T-helper 9 cell (primary cell): ENCODE measurements at places on chromosomes 3 and 15.
A peak's percentile ranks its signal among the peaks of the same experiment; 100 is the strongest.

- no peak for DNase-seq
Measured at GRCh38 chr3:38260474-38260873, 5.1 kb upstream of the SLC22A13 start.

DNA sequence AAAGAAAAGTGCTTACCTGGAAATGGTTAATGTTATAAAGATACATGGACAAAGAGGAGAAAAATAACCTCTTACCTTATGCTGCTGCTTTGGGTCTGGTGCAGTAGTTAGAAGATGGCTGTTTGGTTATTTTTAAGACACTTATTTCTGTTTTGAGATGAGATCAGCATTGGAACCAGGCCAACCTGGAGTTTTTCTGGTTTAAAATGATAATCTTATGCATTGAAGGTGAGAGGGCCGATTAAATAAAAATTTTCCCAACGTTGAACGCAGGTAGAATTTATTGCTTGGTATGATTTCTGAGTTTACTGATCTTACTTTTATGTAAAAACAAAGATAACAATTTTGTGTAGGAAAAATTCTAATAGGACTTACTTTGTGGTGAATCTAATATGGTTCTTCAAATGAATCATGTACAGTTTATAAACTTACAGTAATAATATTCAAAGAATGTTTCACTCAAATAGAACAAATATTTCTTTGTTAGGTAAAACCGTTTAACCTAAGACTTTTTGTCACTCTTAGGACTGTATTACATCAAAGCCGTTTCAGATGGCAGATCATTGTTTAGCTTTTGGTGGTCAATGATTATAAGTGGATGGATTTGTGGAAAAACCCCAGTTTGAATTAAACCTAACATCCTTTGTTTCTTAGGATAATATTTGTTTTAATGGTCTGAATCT is 14.9 kb downstream of the UBE2E2 start:
- DNase-seq, result no peak

GRCh38 chr3:52773361-52774065 is 2.8 kb upstream of the NEK4 start:
- no peak for DNase-seq

GRCh38 chr15:28876845-28877185 is 9.0 kb upstream of the APBA2 start:
- DNase-seq, result no peak

DNA sequence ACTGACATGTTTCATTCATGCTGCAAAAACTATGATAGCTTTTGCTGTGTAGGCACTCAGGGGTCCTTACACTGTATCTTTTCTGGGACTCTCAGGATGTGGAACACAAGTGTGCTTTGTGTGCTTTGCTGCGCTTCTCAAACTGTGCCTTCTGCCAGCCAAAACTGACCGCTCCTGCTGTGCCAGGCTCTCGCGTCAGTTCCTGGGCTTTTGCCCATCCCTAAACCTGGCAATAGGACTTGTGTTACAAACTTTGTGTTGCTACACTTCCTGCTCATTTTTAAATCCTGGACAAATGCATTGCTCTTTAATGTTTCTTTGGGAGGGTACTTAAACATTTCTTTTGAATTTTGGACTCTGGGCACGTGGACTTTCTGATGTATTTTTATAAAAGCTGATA is 60.3 kb downstream of the DIPK2A start:
- no peak for DNase-seq

DNA sequence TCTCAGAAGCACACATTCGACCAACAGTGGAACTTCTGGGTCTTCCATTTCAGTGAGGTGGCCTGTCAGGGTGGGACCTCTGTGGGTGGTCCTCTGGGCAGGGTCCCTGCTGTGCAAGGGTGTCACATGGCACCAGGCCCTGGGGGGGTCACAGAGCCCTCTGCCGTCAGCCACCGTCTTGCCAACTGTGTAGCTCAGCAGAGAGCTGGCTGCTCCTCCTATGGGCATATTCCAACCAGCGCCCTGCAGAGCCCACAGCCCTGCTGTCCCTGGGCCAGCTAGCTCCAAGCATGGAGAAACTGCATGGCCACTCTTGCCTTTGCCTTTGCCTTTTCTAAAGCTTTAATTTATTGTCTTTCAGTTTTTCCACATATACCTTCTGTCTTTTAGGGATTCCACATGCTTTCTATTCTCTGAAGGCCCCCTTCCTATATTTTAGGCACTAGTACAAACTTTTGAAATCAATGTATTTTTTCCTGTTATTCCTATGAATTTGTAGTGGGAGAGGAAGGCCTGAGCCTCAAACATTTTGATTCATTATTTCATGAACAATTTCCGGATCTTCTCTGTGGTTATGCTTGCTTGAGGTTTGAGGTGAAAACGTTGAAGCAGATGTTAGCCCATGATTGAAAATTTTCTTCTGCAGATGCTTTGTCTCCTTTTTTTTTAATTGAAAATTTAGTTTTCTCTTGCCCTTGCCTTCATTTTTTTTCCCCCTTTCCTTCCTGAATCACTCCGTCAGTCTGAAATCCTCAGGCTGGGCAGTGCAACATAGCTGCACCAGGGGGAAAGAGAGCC is 11.7 kb downstream of the IQCF1 start:
- no peak for DNase-seq

DNA sequence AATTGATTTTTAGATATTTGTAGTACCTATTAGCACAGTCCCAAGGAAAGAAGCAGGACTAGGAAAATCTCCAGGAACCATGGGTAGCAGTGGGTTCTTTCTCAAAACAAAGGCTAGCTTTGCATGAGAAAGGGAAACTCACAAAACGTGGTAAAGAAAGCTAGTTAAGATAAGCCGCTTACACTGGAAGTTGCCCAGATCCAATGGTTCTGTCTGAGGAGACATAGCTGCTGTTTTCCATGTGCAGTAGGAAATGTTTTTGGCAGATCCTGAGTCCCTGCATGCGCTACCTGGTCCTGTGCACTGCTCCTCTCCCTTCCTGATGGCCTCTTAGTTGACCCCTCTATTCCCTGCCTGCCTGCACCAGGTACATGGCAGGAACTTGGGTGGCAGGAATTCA is 60.4 kb downstream of the TFG start:
- no peak for DNase-seq

DNA sequence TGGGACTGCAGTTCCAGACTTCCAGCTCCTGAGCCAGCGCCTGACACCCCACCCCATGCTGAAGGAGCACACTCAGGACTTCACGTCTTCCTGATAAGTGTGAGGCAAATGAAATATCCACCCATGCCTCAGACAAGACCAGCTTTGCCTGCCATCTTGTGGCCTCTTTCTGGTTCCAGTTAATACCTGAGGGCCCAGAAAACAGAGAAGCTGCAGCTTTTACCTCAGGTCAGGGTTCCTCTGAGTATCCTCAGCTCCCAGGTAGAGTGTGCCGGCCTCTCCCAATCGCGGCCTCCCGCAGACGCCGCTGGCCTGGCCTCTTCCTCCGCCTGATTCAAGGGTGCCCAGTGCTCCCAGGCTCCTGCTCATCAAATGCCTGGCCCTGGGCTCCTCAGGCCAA is 5.1 kb upstream of the KLHL6 start:
- DNase-seq, result no peak

GRCh38 chr3:23108451-23109057 is 94.6 kb upstream of the UBE2E2 start:
- no peak for DNase-seq

DNA sequence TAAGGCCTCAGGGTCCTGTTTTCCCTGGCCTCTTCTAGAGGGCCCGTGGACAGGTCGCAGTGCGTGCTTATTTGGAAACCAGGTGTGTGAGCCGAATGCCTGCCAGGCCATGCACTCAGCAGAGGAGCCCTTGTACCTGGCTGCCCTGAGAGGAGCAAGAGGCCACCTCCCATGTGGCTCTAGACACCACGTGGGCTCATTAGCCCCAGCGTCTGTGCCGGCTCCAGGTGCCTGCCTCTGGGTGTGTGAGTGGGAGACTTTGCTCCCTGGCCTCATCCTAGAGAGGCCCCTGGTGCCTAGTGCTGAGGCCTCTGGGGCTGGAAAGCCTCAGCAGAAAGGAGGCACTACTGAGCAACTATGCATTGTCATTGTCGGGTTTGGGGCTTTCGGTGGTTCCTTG is 50.4 kb downstream of the KLF13 start:
- DNase-seq, result no peak

GRCh38 chr15:68354923-68355322 is 77.0 kb downstream of the ITGA11 start:
- no peak for DNase-seq

DNA sequence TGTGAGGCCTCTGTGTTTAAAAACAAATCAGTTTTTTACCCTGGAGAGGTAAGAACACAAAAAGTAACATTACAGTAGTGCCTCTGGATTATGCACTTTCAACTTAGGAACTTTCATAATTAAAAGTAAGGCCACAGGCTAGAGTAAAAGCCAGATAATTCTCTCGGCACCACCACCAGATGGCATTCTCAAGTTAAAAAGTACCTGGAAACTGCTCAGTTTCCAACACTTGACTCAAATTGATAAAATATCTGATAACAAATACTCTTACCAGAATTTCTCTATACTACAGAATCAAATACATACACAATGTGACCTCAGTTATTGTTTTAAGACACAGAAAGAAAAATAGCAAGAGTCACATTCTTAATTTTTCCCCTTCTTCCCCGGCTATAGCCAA is 19.9 kb downstream of the SPICE1 start:
- DNase-seq, result peak; percentile 14

- no peak for DNase-seq
Measured at GRCh38 chr3:122057671-122058070, 2.5 kb downstream of the CD86 start.

DNA sequence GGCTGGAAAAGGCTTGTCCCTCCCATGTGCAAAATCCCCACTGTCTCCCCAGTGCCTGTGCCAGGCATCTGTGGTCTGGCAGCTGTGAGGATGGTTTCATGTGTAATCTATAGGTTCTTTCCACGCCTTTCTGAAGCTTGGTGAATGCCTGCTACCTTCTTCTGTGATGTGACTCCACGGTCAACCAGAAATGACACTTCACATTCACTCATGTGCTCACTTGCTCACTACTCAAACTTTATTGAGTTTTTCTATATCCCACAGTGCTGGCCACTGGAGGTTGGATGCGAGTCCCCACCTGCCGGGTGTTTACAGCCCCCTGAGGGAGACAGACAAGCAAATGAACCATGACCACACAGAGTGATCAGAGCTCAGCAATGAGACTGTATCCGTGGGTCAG is 27.9 kb upstream of the TLE3 start:
- no peak for DNase-seq

GRCh38 chr3:180466401-180467011 is 135.5 kb upstream of the TTC14 start:
- no peak for DNase-seq

GRCh38 chr3:124401843-124402242 is 328.4 kb upstream of the UMPS start:
- DNase-seq, result no peak

DNA sequence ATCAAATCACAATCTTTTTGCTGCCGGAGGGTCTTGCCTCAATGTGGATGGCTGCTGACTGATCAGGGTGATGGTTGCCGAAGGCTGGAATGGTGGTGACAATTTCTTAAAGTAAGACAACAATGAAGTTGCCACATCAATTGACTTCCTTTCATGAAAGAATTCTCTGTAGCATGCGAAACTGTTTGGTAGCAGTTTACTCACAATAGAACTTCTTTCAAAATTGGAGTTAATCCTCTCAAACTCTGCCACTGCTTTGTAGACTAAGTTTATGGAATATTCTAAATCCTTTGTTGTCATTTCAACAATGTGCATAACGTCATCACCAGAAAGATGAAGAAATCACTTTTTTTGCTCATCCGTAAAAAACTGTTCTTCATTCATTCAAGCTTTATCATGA is 65.8 kb downstream of the B3GNT5 start:
- no peak for DNase-seq

DNA sequence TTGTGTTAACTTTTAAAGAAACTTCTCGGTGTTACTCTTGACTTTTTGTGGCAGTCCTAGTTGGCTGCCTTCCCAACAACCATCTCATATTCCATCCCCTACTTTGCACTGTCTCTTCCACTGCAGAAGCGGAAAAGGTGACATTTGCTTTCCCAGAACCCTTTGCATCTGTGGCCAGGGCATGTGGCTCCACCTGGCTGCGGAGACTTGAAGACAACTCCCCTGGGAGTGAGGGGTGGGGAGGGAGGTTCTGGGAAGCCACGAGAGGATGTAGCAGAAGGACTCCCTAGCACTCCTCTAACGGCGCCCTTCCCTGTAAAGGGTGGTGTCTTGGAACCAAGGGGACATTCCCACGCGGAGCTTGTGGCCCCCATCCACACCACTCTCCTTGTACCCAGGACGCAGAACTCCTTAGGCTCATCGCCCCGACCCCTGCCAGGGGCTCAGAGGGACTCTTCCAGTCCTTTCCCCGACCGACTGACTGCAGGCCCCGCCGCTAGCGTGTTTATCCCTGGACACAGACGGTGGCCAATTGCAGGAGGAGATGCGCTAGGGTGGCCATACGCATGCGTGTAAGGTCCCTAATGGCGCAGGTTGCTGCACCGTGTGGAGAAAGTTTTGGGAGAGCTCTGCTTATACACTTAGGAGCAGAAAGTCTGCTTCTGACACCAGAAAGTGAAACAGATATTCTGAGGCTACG is 33.2 kb upstream of the SECISBP2L start:
- no peak for DNase-seq

DNA sequence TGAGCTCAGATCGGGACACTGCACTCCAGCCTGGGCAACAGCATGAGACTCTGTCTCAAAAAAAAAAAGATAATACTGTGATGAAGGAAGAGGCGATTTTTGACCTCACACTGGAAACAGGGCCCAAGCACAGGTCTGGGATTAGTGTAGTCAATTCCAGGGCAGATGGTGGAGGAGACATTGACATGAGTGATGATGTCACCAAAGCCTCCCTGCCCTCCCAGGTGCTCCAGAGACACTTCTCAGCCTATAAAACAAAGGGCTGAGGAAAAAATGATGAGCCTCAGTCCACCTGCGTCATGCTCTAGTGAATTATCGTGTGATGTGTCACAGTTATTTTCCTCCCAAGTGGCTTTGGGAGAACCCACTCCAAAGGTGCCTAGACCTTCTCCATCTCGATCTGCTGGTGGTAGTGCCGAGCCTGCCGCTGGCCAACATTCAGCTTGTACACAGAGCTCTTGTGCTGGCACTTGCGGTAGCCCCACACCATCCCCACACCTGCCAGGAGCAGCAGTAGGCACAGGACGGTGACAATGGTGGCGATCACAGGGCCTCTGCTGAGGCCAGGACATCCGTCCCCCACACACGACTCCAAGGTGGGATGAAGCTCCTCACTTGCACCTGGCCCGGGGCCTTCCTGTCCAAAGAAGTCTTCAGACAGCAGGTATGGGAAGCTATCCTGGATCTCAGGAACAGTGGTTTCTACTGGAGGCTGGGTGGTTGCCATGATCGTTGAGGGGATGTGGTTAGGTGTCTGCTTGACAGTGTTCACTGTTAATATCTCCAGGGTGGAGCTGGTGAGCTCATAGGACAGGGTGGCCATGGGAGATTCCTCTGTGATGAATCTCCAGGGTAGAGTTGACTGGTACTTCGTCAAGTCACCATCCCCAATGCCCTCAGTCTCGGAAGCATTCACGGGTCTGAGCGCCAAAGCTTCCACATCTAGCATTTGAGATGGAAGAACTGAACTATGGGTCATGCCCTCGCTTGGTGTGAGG is 38.8 kb downstream of the CRTAP start:
- DNase-seq, result no peak

DNA sequence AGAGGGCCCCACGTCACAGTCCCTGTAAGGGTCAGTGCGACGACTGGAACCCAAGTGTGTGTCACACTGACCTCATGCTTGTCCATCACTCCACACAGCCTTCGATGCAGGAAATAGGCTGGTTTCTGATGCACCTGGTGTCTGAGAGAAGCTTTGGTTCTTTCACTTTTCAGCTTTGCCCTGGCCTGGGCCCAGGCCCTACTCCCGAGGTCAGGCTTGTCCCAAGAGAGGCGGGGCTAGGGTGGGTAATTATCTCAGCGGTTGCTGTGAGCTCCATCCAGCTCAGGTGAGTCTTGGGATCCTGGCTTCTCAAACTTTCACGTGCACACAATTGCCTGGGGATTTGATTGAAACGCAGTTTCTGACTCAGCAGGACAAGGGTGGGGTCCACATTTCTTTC is 19.6 kb upstream of the CHRNB4 start:
- no peak for DNase-seq
